Uterus (tissue), 4 donors: ENCODE measurements at places on chromosomes 7 and 10.

GRCh38 chr10:131078131-131078881, 233.2 kb downstream of the TCERG1L start:
- no peak for DNase-seq

- no peak for DNase-seq
Observed at GRCh38 chr10:86653379-86653778, 968 bp upstream of the OPN4 start.

DNA sequence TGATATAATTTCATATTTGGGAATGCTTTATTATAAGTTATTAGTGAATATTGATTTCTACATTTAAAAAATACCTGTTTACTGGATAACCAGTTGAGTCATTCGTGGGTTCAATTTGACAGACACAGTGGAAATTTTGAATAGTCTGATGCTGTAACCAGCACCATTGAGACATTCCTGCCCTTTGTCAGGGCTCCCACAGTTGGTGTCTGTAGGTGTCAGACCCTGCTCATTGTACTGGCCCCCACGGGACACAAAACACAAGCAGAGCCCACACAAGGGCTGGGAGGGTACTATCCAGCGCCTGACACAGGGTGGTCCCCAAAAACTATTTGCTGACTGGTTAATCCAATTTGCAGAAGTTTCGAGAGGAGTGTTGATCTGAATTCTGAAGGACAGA, 35.9 kb downstream of the EEPD1 start:
- no peak for DNase-seq

DNA sequence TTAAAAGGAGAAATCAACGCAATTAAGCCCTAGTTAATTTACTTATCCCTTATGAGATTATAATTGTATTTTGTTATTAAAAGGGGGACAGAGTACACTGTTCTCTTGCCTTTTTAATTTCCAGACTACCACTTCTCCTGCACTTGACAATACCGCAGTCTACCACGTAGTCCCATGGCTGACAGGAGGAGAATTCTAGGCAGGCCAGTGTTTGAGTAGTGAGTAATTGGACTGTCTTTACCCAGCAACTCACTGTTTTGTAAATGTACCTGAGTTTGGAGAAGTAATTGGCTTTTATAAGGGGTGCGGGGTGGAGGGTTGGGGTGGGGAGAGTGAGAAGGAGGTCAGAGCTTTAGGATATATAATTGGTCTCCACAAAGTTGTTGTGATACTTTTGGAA, 85.4 kb downstream of the CFTR start:
- DNase-seq: no peak

DNA sequence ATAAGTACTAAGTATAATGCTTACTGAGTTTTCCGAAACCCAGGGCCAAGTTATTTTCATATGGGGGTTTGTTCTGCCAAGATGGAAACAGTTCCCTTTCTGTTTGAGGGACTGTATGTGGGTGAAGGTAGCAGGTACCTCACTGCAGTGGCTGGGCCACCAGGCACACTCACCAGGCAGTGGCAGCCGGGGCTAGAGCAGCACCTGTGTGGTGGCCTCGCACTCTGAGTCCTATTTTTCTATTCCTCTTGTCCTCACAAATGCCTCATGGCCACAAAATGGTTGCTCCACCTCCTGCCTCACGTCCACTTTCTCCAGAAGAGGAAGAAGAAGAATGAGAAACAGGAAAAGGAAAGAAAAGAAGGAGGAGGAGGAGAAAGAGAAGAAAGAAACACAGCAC, 167.3 kb upstream of the SHH start:
- no peak for DNase-seq

- DNase-seq: no peak
Observed at GRCh38 chr10:70866424-70866823, 21.9 kb downstream of the PCBD1 start.

DNA sequence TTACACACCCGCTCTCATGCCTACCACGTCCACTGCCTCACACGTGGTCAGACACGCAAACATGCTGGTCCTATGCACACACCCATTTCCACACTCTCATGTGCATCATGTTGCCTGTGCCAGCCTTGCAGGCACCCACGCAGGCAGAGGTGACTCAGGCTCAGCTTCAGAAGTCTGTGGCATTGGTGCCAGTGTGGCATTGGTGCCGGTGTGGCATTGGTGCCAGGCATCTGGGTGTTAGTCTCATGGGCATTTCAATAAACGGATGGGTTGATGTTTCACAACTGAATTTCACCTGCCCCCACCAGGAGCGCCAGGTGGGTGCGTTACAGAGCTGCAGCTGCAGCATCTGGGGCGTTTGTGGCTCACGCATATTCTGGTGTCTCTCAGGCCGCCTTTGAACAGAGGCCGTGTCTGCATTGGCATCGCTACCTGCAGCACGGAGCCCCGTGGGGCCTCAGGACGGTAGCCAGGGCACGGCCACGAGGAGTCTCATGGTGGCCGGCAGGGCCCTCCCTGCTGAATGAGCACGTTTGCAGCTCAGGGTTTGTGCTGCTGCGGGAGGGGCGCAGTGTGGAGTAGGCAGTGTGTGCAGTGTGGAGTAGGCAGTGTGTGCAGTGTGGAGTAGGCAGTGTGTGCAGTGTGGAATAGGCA, 24.7 kb downstream of the KNDC1 start:
- DNase-seq: no peak

- no peak for DNase-seq
Observed at GRCh38 chr7:107890493-107890961, 456 bp upstream of the DLD start.

GRCh38 chr7:3767917-3768777, 467.1 kb downstream of the SDK1 start:
- DNase-seq: no peak

- DNase-seq: no peak
Observed at GRCh38 chr10:74488907-74489306, 337.5 kb upstream of the KAT6B start.

DNA sequence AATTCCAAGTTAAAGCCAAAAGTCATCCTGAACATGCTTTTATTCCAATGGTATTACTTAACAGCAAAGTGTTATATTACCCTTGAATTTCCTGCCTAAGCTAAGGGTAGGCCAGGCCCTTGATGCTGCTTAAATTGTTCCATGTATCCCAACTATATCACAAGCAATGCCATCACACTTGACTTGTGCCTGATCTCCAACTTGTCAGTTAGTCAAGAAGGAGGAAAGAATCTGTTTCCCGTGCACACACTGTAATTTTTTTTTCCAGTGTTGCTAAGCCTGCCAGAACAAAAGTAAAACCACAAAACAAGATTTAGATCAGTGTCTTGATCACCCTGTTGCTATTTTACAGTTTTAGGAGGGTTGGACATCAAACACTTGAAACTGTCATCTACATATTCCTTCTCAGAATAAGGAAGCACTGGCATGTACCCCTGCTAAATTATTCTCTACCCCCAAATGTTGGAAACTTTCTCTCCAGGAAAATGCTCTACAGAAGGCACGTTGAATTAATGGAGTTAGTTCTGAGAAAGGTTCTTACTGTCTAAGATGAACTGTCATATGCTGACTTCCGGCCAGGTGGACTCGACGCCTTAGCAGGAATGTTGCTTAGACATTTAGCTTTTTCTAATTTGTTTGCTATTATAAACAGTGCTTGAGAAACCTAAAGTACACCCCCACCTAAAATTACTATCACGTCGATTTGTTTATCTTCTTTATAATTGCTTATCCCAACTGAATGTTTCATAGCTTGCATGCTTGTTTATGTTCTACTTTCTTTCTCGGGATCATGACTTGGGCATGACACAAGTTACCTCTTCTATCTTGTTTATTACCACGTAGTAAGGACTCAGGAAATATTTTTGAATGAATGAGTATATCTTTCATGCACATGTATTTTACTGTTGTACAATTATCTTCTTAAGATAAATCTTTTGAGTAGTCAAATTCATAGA, 105.5 kb upstream of the ZNF438 start:
- DNase-seq: no peak

DNA sequence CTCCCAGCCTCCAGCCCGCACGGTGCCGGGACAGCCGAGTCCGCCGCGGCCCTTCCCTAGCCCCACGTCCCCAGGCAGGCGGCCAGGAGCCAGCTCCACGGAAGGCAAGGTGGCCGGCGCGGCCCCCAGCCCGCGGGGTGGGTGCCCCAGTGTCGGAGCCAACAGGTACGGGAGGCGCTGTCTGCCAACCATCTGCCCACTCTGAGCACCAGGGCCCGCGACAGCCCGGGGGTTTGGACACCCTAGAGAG, 75.8 kb downstream of the CALN1 start:
- no peak for DNase-seq

- DNase-seq: no peak
Observed at GRCh38 chr10:4196771-4197390, 411.9 kb upstream of the KLF6 start.

GRCh38 chr7:68691261-68692216, 906.7 kb upstream of the AUTS2 start:
- peak; percentile 14 for DNase-seq

- no peak for DNase-seq
Observed at GRCh38 chr10:28566458-28567015, 33.6 kb downstream of the WAC start.
